ENCODE measurements at places on chromosomes 6 and 20.

DNA sequence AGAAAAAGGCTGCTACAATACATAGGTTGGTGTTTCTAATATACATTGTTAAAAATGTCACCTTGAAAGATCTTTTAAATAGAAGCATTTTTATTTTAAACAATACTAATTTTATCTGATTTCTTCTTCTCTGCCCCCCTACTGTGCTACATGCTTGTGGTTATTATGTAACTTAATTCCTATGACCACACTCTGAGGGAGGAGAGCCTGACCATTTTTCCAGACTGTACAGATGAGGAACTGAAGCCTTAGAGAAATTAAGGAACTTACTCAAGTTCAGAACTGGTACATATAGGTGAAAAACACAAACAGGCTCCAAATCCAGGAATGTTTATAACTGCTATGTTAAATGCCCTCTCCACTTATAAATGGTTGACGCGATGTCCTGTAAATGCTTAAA, 43.4 kb upstream of the ARHGAP18 start:
- no peak for DNase-seq

DNA sequence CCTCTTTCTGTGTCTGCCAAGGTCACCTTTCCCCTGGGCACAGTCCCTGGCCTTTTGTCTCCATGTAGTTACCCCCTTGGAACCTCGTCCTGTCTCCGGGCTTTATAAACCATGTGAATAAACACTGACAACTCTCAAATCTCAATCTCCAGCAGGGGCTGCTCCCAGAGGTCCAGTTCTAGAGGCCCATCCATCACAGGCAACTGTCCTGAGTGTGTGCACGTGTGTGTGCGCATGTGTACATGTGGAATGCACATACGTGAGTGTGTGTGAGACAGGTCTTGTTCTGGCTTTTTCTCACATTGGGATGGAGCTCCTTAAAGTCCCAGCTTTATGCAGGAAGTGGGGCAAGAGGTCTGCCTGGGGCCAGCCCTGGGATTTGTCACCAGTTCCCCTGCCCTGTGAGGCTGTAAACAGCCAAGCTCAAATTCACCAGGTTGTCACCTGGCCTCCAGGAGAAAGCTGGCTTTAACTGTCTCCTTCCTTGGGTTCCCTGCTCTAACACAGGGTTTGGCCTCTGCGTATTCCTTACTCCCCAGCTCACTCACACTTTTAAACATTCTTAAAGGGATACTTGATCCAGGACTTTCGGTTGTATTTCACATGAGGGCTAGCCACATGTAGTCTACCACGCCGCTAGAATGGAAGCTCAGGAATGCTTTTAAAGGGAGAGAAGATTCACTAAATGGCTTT, 42.7 kb downstream of the RAMACL start:
- DNase-seq, result no peak

- DNase-seq, result no peak
Observed at GRCh38 chr20:20096421-20096820, 44.1 kb downstream of the CFAP61 start.

- DNase-seq, result no peak
Observed at GRCh38 chr6:35599761-35600658, 87.3 kb upstream of the TULP1 start.

- no peak for DNase-seq
Observed at GRCh38 chr20:59608871-59609270, 4.5 kb downstream of the PHACTR3 start.

DNA sequence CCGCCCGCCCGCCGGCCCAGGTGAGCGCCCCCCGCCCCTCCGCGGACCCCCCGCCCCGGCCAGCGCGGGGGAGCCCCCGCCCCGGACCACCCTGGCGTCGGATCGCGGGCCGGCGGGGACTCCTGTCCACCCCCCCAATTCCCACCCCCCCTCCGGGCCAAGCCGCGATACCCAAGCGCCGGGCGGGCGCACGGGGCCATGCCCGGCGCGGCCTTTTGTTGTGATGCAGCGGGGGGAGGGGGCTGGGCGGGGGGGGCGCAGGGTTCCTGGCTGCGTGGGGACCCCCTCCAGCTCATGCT, 245 bp downstream of the SRC start:
- DNase-seq, result no peak

DNA sequence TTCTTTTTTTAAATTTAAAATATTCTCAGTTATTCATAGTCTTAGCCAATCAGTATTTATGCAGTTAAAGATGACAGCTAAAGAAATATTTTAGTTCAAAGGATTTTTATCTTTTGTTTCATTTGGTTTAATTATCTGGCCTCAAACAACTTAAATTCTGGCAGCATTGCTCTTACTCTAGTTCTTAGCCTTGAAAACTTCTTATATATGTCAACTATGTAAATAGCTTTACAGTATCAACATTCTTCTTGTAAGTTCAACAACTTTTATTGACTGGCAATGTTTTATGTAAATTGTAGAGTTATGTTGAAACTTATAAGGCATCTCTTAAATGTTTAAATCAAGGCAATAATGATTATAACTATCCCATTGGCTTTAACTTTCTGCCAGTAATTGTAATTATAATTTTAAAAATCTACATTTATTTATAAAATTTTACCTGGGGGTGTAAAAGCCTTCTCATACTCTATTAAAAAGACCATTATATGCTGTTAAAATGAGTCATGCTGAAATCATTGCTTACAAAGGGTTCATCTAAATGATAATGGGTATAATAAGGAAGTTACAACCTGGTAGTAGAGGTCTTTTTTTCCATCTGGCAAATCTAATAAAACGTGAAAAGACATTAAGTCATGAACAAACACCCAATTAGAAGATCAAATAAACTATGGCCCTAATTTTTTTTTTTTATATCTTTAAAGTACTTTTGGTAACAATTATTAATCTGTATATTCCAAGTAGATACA, 45.8 kb upstream of the FAM184A start:
- DNase-seq, result no peak

DNA sequence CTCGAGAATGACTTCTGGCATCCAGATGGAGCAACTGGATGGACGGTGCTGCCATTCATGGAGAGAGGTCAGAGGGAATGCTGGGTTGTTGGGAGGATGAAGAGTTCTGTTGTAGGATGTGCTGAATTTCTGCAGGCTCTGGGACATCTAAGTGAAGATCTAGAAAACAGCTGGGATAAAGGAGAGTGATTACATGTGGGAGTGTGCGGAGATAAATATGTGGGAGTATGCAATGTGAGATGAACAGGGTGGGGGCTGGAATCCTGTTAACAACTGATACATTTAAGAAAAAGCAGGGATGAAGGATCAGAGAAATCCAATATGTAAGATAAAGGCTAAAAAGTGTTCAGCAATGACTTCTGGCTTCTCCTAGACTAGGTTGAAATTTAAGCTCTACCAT, 43.1 kb downstream of the FAXC start:
- DNase-seq, result no peak

DNA sequence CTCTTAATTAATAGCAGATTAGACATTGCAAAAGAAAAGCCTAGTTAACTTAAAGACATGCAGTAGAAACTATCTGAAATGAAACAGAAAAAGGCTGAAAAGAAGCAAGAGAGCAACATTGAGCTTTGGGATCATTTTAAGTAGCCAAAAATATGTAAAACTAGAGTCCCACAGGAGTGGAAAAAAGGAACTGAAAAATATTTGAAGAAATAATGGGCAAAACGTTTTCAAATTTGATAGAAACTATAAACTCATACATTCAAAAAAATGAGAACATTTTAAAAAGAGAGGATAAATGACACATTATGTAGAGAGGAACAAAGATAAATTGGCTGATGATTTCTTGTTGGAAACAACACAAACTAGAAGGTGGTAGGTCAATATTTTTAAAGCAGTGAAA, 166.1 kb upstream of the AKAP12 start:
- DNase-seq, result no peak

- DNase-seq, result no peak
Observed at GRCh38 chr6:5115168-5115567, 30.0 kb downstream of the PPP1R3G start.

- DNase-seq, result no peak
Observed at GRCh38 chr20:53103124-53103523, 131.0 kb downstream of the TSHZ2 start.

GRCh38 chr6:104859225-104860146, at the start of gene HACE1:
HACE1 (minus strand) TSS chr6:104859919; CDS start chr6:104859642, 277 bp downstream.
- peak; percentile 90 for DNase-seq

DNA sequence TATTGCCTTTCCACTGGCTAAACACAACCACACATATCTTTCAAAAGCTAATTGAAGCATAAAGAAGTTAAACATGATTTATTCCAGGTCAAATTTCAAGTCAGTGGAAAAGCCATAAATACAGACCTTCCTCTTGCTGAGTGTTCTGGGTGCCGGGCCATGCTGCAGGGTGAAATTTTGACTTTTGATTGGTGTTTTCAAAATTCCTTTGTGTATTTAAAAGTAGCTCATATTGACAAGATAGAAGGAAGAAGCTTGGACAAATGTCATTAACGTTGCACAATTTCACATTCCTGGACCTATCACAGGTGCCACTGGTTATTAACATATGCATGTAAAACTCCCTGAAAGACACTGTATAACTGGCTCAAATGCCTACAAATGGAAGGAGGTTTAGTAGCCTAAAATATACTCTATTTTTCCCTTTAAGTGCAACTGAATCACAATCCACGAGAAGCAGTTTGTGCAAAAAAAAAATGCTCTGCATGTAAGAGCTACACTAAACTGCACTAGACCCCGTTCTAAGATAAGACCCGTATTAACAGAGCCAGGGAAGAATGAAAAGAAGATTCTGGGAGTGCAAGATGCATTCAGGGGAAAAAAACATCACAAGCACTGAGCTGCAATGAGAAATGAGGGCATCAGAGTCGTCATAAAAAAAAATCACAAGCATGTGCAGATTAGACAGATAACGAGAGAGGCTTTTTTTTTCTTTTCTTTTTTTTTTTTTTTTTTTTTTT, 30.4 kb downstream of the ATXN1 start:
- DNase-seq, result no peak

DNA sequence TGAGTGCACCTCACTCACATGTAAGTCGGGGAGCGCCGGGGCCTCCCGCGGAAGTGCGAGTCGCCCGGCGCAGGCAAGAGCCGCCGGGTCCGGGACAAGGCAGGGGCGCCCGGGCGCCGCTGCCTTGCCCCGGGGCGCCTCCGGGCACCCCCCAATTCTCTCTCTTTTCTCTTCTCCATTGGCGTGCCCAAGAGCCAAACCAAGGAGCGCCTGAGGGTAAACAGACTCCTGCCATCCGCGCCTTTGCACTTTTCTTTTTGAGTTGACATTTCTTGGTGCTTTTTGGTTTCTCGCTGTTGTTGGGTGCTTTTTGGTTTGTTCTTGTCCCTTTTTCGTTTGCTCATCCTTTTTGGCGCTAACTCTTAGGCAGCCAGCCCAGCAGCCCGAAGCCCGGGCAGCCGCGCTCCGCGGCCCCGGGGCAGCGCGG, 36.8 kb downstream of the GNAS start:
- no peak for DNase-seq

DNA sequence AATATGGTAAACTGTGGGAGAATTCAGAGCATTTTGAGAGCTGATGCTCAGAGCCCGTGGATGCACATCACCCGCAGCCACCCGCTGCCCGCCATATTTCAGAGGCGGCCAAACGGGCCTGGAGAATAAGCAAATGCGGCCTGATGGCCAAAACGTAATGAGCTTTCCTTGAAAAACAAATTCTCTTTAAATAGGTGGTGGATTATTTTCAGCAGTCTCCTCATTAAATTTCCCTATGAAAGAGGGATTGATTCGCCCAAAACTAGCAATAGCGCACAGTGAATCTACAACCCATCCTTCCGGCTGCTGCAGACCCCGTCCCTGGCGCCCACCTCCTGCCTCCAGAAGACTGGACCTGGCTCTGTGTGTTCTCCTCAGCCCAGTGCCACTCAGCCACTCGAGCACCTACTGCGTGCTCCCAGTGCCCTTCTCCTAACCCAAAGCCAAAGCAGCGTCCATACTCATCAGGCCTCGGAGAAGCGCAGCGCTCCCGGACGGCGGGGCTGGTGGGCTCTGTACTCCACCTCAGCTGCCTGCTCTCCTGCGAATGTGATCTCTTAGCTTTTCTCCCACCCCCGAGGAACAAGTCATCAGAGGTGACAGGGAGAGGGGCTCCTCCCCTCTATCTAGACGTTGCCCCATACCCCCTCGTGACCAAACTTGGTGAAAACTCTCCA, 224.8 kb downstream of the TAF4 start:
- no peak for DNase-seq

DNA sequence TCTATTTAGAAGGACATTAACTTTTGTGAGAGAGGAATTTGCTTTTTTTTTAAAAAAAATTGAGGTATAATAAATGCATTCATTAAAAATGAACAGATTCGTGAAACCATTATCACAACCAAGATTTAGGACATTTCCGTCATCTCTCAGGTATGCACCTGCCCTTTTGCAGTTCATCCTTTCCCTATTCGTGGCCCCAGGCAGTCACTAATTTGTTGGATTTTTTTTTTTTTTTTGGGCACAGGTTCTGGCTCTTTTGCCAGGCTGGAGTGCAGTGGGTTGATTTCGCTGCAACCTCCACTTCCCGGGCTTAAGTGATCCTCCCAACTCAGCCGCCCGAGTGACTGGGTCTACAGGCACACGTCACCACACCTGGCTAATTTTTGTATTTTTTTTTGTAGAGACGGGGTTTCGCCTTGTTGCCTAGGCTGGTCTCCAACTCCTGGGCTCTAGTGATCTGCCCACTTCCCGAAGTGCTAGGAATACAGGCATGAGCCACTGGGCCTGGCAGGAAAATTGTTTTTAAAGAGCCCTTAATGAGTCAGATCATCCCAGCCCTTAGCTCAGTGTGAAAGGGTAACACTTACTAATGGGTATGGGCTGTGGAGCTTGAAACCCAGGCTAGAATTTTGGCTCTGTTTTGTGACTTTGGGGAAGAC, 9.2 kb downstream of the PHF3 start:
- no peak for DNase-seq

DNA sequence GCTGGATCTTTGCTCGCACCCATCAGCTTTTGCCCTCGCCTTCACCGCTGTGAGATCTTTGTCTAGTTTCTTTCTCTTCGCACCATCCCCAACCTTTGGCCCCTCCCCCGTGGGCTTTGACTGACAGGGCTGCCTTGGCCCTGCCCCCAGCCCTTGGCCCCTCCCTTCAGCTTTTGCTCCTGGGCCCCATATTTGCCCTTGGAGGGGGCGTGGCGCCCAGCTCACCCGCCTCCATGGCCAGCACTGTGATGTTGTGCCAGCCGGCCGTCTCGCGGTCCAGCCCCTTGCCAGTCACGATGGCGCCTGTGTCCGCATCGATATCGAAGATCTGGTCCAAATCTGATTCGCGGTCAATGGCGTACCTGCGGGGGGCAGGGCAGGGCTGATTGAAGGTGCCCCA, 81.1 kb downstream of the CD40 start:
- peak; percentile 17 for DNase-seq

DNA sequence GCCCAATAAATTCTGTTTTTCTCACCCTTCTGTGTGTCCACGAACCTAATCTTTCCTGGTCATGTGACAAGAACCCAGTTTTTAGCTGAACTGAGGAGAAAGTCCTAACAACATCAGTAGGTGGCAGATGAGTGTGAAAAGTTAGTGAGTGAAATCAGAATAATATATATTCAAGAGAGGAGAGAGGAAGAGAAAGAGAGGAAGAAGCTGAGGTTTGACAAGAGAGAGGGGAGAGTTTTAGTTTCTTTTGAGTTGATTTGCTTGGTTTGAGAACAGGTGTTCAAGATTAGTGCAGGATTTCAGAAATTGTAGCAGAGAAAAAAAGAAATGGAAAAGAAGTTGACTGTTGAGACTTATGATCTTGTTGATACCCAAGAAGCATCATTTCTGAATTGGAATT, 930.5 kb upstream of the FLRT3 start:
- DNase-seq, result no peak

GRCh38 chr20:52049001-52049731, 142.4 kb downstream of the ZFP64 start:
- no peak for DNase-seq

Data from activated naive CD4-positive, alpha-beta T cell treated with Interleukin-2 at 50 U/mL for 16 hours (primary cell).